ENCODE measurements at places on chromosomes 7 and 10.

DNA sequence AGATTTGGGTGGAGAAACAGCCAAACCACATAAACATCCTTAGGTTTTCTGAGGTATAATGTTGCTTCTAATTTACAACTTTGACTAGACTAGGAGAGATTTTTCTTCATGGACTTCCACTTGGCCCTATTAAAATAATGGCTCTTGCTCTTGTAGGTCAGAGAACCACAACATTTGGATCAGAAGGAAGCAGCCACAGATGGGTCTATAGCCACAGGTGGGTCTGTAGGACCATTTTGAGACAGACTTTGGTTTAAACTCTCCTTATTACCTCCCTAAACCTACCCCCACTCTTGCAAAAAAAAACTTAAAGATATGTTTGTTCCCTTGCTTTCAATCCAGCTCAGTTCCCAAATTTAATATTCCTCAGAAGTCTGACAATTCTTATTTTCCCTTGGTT lies 1260.8 kb downstream of the GATA3 start:
- DNase-seq, result no peak

DNA sequence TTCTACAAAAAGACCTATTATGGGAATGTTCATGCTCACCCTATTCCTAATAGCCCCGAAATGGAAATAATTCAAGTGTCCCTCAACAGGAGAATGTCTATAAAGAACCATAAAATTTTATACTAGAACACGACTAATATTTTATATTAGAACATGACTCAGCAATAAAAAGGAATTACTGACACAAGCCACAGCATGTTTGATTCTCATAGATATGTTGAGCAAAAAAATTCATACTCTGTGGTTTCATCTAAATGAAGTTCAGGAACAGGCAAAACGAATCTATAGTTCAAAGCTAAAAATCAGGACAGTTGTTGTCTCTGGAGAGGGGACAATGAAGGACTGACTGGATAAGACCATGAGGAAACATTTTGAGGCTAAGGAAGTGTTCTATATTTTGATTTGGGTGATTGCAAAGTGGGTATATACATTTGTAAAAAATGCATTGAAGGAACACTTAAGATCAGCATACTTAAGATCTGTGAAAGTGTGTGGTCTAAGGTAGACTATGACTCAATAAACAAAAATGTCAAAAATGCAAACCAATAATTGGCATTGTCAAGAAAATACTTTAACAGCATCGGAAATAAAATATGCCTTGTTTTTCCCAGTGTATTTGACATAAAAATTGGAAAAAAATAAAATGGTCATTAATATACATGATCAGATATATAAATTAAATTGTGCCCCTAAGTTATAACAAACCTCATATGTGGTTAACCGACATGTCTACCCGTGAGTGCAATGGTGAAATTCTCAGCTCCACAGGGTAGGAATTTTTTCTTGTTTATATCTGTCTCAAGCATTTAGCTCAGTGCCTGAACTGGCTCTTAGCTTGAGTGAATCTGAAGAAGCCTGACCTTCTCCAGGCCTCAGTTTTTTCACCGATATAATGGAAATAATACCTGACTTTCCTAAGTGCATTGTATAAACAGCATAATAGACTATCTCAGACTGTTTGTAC lies 124.9 kb upstream of the CTTNBP2 start:
- no peak for DNase-seq

- no peak for DNase-seq
These were observed 100.1 kb upstream of the PTN start for GRCh38 chr7:137443616-137444015.

GRCh38 chr10:13382703-13383398 lies 34.8 kb upstream of the SEPHS1 start:
- no peak for DNase-seq

- DNase-seq, result peak; percentile 10
These were observed 10.3 kb downstream of the ADRB1 start for GRCh38 chr10:114053946-114054345.

DNA sequence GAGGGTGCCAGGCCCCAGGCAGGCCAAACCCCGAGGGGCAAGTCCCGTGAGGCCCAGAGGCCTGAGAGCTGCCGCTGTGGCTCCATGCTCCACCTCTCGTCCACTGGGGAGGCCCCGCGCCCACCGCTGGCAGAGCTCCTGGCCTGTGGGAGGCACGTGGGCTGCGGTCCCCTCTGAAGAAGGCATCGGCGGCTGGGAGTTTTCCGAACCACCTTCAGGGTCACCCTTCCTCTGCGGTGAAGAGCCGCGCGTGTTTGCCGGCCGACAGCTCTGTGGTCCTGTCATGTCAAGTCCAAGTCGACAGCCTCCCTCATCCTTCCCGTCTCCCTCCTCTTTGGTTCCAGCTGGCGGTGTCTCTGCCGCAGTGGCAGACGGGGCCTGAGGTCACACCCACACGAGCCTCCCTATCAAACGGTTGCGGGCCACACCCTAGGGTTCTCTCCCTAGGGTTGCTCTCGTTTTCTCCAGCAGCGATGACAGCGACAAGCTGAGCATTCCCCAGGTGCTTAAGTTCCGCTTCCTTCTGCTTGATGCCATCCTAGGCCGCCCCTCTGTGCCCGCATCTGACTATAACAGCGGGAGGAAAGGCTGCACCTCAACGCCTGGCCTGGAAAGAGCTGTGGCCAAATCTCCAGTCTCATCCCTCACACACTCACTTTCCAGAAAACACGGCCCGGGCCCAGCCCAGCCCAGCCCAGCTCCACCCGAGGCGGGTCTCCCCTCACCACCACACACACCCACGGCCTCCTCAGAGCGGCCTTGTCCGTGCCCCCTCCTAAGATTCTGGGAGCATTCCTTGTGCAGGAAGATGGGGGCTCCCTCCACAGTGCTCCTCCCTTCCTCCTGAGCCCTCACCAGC lies 185.0 kb downstream of the ELFN1 start:
- no peak for DNase-seq

DNA sequence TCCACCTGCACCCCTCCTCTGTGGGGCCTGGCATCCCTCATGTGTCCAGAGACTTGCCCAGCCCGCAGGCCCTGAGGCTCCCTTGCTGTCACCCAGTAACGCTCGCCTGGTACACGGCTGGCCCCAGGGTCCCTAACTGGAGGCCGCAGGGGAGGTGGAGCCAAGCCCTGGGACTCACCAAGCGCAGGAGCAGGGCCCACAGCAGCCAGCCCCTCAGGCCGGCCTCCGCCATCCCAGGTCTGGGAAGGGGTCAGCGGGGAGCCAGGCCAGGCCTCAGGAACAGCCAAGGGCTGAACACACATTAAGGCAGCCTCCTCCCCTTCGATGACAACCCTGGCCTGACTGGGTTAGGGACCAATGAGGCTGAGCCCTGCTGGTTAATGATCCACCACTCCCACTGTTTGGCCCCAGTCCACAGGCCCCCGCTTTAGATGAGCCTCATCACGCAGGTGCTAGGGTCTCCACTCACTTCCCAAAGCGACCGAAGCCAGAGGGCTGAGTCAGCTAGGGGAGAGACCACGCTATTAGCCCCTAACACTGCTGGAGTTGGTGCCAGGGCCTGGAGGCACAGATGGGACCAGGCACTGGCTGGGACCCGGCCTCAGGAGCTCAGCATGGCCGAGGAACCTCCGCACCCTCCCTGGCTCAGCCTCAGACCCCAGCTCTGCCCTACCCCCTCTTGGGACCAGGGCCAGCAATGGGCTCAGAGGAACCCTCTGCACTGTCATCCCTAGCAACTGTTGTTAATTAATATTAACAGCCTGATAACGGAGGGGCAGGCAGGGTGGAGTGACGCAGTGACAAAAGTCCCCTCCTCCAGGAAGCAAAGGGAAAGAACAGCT lies at the start of gene NPC1L1:
Gene NPC1L1, minus strand, starts transcription at position 303 of the 842 bp plus-strand sequence. Its CDS starts 71 bp downstream, at position 232.
- DNase-seq, result no peak

DNA sequence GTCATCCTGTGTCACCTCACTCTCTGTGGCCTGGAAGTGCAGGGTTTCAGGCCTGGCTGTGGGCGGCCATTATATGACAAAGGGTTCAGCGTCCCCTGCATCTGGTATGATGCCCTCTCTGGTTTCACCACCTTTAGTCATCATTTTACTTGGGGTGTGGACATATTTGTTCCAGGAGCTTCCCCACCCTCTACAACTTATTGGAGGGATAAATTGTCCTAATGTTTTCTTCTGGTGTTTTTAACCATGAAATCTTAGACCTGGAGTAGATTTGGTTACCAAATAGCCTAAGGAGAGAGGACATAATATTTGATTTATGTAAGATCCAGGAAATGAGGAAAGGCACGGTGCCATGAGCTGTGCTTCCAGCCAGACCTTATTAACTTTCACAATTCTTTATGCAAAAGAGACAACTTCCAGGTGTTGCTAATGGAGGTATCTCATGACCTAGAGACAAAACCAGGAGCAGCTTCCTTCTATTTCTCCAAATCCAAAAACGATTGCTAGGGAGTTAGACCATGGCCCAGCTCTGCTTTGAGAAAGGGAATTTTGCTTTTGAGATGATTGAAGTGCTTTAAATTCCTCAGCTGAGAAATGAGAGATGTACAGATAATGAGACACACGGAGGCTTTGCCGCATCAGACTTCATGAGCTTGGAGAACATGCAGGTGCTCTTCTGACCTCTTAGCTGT lies 20.9 kb downstream of the WBP1L start:
- DNase-seq, result no peak

GRCh38 chr10:26696786-26697162 lies 727 bp upstream of the PDSS1 start:
- DNase-seq, result peak; percentile 18

DNA sequence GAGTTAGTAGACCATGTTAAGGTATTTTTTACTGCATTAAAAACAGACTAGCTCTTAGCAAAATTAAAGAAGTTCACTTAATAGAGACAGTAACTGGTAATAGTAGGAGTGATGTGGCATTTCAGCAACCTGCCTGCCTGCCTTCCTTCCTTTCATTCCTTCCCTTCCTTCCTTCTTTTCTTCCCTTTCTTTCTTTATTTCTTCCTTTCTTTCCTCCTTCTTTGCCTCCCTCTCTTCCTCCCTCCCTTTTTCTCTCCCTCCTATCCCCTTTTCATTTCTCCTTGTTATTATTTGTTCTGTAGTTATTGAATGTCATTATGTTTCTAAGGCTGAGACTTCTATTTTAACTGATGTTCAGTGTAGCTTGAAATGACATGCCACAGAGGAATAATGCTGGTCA lies 146.5 kb upstream of the WNT16 start:
- no peak for DNase-seq

DNA sequence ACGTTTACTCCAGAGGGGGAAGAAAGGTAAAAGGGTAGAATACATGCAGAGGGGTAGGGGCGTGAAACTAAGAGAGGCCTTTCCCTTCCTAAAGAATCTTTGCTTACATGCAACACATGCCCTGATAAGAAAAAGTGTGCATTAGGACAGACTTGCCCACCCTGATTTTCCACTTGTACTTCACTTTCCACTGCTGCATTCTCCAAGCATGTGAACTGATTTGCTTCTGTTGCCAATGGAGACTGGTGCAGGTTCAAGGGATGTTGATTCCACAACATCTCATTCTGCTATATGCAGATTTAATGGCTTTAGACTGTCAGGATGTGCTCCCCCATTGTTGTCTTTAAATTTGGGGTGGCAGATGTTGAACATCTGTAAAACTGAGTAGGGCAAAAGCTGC lies 237.5 kb upstream of the TCF7L2 start:
- no peak for DNase-seq

- no peak for DNase-seq
These were observed 87.5 kb downstream of the ELFN1 start for GRCh38 chr7:1757601-1758000.

DNA sequence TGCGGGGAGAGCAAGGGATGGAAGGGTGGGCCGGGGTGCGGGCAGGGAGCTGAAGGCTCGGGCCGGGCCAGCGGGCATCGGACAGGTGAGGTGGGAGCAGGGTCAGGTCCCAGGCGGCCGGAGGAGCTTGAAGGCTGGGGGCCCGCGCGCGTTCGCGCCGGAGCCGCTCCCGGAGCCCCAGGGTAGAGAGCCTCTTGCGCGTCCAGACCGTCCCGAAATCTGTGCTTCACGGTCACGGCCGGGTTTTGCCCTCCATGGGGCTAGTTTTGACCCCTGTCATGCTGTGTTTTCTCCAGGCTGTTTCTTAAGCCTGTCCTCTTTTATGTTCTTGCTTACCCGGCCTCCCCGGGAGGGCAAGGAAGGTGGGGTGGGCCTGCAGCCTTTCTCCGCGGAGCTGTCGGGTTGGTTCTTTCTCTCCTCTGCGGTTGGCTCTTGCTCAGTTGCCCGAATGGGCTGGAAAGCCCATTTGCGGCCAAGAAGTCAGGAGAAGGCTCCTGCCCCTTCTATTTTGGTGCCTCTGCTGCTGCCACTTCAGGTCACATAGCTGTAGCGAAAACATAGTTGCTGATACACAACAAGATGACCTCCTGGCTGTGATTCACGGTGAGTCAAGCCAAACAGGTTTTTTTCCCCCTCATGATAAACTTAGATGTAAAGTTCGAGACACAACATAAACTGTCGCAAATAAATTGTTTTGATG lies 650 bp downstream of the UBE2D1 start:
- DNase-seq, result no peak

GRCh38 chr10:124384591-124385190 lies 34.0 kb downstream of the OAT start:
- DNase-seq, result no peak

- DNase-seq, result no peak
These were observed 62.6 kb upstream of the PLPP4 start for GRCh38 chr10:120394446-120394845.

GRCh38 chr7:90005836-90006235 lies 148.4 kb upstream of the STEAP1 start:
- DNase-seq, result no peak

- no peak for DNase-seq
These were observed 31.6 kb downstream of the CSTF2T start for GRCh38 chr10:51667678-51668335.

GRCh38 chr10:31765541-31765940 lies 163.1 kb downstream of the ARHGAP12 start:
- DNase-seq, result no peak

DNA sequence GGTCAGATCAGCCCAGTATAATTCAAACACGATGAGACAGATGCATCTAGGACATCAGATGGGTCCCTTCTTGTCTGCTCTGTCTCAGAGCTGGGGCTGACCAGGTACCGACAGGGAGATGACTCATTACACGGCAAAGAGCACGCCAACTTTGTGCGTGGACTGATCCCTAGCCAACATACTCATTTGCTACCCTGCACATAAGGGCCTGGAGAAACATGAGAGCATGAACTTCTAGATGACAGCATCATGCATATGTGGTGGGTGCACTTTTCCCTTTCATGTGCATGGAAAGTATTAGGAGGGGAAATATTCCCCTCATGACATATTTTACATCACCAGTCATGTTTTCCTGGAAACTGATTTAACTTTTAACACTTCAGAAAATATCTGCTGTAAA lies 35.1 kb upstream of the NPVF start:
- DNase-seq, result no peak

DNA sequence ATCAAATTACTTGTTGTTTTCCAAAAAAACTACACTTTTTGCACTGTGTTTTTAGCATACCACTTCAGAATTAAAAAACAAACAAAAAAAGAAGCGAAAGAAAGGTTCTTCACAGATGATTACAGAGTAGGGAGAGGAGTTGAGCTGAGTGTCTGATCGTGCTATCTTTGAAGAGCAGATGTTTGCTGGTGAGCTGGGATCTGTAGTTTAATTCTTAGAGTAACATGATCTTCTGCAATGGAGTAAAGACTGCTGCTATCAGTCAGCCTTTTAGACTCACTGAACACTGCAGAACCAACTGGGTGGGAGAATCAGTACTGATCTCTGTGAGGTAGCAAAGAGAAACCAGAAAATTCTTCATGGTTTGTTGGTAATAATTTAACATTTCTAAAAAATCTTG lies 1197.8 kb upstream of the SORCS1 start:
- DNase-seq, result no peak

GRCh38 chr7:7002418-7003062 lies 176.5 kb upstream of the CCZ1B start:
- no peak for DNase-seq
